ENCODE measurements at places on chromosomes 2 and 18.

DNA sequence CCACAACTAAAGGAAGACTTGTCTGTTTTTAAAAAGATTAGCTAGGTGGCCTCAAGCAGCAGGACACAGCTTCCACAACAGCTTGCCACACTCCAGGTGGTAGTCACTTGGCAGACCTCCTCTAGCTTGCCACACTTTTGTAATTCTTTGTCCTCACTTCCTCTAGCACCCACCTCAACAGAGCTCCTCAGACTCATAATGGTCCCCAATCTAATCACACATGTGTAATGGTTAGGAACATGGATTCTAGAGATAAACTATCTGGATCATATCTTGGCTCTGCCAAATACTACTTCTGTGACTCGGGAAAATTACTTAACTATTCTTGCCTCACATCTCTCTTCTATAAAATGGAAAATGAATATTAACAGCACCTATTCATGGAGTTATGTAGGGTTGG lies 3.5 kb downstream of the SNRNP200 start:
- no peak for DNase-seq

DNA sequence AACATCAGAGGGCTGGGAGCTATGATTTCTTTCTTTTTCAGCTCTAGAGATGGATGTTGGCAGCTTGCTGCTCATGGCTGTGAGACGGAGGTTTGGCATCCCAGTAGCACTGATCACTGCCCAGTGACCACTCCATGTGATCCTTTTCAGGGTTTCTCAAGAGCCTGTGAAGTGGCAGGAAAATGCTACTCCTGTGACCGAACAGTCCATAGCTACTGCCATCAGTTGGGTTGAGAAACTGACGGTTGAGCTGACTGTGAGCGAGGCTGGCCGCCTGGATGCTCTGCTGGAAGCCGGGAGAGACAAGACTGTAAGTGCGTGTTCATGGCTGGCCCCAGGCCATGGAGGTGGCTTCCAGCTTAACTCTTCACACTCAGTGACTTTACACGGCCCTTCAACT lies 34.2 kb downstream of the VWA3B start:
- DNase-seq, result no peak

- no peak for DNase-seq
These were observed 53.4 kb downstream of the ZNF638 start for GRCh38 chr2:71385012-71385411.

DNA sequence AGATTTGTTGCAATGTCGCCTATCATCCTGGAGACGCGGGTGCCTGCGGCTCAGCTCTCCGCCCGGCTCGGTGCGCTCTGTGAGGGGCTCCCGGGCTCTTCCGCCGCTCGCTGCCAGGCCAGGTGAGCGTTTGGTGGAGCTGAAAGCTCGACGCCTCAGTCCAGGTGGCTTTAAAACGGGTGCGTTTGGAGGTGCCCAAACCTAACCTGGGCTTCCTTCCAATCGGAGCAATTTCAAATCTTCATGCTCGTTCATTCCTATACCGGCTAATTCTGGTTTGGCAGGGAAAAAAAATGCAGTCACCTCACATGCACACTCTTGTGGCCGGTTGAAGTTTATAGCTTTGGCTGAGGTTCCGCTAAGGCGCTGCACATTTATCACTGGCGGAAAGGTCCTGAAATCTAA lies at the start of gene SLC16A14:
Gene SLC16A14 (minus strand): TSS at position 274 of the 405 bp plus-strand sequence. CDS start 9,572 bp downstream, outside the sequence.
- peak; percentile 6 for DNase-seq

DNA sequence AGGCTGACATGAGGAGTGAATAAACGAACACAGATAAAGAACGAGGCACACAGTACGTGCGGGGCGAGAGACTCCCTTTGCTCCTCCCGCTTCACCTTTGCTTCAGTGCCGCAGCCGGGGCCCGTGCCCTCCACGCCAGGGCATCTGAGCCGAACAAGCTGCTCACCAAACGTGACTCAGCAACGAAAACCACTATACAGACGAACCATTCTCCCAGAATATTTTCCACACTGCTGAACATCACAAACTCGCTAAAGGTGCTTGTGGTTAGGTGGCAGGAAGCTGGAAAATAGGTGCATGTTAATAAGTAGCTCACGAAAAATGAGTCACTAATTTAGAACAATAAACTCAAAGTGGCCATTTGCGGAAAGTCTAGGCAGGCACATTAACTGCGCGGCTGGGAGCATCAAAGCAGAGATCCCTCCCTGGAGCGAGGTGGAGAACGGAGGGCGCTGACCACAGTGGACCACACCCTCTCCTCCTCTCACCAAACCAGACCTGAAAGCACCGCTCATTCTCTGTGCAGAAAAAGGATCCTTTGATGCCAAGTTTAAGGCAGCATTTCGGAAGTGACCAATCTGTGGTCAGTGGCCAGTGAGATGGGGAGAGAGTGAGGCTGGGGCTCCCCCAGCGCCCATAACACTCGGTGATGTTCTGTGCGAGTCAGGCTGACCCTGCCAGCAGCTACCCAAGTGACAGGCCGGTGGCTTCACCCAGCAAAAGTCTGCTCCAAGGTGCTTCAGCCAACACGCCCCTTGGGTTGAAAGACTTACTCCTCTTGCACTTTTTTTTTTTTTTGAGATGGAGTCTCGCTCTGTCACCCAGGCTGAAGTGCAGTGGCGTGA lies 153.2 kb downstream of the HDAC4 start:
- DNase-seq, result no peak

GRCh38 chr2:160453111-160453820 lies 40.3 kb downstream of the RBMS1 start:
- DNase-seq, result no peak

GRCh38 chr2:216222650-216223352 lies 113.7 kb downstream of the XRCC5 start:
- DNase-seq, result no peak

- no peak for DNase-seq
These were observed 54.8 kb downstream of the SEMA4F start for GRCh38 chr2:74708883-74709282.

DNA sequence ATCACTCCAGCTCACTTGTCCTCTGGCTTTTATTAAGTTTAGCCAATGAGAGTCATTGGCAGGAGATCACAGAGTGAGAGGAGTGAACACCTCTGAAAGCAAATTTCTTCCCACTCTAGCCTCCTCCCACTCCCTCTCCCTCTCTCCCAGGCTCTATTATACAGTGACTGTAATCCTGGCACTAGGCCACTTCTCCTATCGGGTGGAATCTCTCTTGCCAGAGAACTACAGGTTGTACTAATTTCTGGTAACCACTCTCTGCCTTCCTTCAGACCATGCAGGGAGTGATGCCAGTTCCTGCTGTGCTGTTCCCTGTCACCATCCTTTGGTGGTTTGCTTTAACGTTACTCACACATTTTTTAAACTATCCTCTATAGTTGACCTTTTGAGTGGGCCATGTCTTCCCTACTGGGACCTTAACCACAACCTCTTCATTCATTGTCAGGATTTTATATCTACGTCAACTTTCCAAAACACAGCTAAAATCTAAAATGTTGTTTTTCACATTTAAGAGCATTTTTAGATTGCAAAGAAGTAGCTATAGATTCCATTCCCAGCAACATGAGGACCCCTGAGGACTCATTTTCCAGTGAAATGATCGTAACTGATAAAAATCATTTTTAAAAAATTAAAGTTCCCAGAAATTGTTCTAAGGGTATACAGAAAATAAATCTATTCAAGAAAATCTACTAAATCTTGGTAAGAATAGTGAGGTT lies 217.1 kb downstream of the MREG start:
- DNase-seq, result peak; percentile 36

DNA sequence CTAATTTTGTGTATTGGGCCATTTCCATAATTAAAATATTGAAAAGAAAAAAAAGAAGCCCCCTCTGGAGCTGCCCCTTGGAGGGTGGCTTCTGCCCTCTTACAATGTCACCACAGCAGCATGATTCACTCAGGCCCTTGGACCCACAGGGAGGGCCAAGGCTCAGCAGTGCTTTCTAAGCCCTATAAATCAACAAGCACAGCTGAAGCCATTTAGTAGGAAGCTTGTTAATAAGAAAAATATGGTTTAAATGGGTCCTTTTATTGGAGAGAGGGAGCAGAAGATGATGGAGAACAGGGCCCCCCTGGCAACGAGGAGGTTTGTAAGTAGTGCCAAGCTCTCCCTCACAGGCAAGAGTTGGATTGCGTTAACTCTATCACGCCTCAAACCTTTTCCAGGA lies 107.6 kb upstream of the FZD7 start:
- no peak for DNase-seq

DNA sequence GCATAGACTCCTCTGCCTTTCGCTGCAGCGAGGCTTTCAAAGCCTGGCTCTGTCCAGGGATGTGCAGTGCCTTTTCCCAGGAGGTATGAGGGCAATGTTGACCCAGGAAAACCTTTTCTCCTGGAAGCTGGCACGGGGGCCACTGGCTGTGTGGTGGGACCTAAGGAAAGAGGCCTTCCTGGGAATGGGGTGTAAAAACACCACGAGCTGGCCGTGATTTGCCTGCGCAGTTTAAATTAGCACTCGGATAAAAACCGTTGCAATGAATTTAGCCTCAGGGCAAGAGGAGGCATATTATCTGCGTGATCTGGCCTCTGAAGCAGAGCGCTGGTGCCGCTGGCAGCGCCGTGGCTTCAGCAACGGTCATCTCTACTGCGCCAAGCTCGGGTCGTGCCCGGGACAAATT lies 3.0 kb downstream of the OSR1 start:
- no peak for DNase-seq

GRCh38 chr2:168929031-168929430 lies 27.9 kb downstream of the G6PC2 start:
- DNase-seq, result no peak

DNA sequence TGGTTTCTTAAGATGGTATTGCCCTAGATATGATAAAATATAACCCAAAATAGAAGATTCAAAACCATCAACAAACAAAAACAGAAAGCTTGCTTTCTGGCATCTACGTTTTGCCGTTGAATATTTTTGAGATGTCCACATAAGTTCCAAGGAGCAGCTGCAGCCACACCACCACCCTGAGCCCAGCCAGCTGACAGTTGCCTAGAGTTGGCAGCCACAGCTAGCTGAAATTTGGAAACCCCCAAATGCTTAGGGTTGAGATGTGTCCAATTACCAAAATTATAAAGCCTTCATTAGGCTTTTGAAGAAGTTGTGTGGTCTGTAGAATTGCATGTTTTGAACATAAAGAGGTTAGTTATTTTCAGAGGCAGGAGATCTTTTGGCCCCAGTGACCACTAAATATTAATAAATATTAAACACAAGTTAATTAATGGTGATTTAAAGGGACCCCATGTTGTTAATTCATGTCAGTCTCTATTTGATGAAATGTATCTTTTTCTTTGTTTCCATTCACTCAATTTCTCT lies 118.1 kb upstream of the DTNA start:
- no peak for DNase-seq

DNA sequence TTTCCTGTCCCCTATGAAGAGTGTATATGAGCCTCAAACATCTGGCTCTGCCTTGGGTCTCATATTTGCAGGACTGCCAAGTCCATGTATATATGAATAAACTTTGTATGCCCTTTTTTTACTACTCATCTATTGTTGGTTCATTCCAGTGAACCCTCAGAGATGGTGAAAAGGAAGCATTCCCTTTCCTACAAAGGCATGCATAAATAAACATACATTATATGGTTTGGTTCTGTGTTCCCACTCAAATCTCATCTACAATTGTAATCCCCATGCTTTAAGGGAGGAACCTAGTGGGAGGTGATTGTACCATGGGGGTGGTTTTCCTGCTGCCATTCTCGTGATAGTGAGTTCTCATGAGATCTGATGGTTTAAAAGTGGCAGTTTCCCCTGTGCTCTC lies 534.2 kb downstream of the SPAG16 start:
- no peak for DNase-seq

DNA sequence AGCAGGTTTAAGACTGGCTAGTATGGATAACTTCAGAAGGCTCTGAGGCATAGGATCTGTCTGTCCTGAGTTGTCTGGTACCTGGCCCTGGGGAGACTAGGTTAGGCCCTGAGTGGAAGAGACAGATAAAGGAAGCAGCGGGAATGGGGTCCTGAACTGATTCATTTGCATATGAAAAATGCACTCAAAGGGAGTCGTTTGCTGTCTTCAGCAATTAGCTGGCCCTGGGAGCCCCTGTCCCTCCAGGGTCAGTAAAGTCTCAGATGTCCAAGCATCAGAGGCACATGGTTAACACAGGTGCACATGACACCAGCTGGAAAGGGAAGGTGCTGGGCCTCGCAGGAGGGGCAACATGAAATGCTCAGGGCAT lies 172.4 kb downstream of the ACOXL start:
- no peak for DNase-seq

- DNase-seq, result no peak
These were observed 127.8 kb downstream of the NXPH2 start for GRCh38 chr2:138652378-138652777.

- no peak for DNase-seq
These were observed 142.5 kb downstream of the PARD3B start for GRCh38 chr2:204687776-204688175.

DNA sequence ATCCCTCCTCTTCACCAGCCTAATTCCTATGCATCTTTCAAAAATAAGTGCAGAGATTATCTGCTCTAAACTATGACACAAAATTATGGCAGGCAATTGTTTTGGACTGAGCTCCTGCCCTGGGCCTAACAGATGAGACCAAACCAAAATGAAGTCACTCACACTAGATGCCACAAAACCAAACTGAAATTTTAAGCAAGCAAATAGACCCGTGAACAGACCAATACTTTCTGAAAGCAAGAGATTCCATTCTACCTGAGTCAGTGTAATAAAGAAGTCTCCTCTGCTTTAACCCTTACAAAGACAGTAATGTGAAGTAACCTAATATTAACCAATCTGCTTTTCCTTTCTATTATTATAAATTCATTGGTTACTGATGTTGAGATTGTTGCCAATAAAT lies 84.3 kb downstream of the RIT2 start:
- DNase-seq, result no peak

DNA sequence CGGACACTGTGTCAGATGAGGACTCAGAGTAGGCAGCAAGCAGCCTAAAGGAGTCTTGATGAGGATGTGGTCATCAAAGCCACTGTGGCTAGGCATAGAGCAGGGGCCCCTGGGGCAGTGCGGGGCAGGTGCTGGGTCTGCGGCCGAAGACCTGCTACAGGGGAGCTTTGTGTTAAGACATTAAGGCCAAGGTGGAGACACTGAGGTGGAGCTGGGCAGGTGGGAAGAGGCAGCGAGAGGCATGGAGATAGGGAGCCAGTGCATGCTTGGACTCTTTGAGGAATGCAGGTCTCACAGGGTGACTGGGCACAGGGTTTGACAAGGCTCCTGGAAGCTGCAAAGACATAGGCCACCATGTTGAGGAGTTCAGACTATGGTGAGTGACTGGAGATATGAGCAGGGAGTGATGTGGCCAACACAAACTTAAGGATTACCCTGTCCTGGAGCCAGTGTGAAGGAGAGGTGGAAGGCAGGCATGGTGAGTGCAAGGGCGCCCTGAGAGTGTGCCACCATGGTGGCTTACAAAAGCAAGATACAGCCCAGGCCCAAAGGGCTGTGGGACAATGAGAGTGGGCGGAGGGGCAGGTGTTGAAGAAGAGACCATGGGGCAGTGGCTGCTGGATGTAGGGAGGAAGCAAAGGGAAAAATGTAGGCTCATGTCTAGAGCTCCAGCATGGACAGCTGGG lies 450.9 kb upstream of the HS6ST1 start:
- no peak for DNase-seq

- no peak for DNase-seq
These were observed 117.4 kb upstream of the COPS8 start for GRCh38 chr2:236968101-236968879.

- DNase-seq, result no peak
These were observed 21.5 kb downstream of the NABP1 start for GRCh38 chr2:191699341-191699945.
